B cell (primary cell): ENCODE measurements at places on chromosomes 4 and X. TPM values are rescaled to one million over a fixed set of nuclear protein-coding genes. Genes with fewer than 3 reads are reported as not detected.

DNA sequence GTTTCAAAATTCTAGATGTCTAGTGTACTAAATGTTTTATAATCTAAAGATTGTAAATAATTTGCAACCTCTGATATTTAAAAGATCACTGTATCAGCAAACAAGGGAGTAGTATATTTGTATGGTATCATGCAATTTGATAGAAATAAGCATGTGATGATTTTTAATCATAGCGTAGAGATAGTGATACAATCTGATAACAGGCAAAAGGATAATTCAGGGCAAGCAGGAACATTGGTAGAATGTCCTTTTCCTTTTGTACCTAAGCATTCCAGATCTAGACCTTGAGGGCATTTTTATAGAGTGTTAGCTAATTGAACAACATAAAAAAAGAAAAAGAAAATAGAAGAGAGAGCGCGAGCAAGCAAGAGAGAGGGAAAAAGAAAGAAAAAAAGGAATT is 1.4 kb downstream of the ANK2 start:
- DNase-seq: no peak

DNA sequence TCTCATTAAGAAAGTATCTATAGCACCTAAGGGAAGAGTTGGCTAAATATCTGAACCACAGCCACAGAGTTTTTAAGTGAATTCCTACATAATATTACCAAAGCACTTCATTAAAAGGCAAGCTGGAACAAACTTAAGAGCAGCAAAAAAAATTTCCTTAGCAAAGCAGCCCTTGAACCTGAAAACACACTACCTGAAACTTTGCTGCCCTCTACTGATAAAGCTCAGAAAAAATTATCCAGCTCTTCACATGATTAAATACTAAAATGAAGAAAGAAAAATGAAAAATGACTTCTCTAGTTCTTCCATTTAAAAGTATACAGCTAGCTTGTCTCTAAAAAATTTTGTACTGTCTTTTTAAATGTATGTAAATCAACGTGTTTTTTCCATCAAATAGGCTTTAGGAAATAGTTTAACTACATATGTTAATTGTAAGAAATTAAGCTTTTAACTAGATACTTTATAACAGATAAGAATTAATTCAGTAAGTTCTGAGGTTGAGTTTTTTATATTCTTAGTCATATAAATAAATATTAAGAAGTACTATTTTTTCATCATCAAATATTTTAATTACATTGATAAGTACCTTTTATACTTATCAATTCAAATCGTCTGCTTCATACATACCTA is 156.1 kb downstream of the STPG2 start:
- DNase-seq: no peak

The FOXO4 gene
- total RNA-seq: 41.4 and 48.7 TPM in 2 replicates

The ZMAT1 gene
- 38.4 and 43.6 TPM in 2 replicates for total RNA-seq

The TENM3 gene
- not detected in 2 replicates for total RNA-seq

DNA sequence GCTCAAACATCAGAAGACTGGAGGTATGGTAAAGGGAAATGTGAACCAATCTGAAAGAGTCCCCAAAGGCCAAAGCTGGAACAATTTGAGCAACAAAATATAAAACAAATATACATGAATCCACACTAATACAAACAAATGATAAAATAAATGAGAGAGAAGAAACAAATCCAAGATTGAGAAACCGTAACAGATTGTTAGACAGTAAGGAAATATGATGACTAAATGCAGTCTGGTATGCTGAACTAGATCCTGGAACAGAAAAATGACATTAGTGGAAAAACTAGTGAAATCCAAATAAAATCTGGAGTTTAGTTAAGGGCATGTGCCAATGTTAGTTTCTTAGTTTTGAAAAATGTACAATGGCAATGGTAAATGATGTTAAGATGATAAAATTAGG is 15.9 kb downstream of the PPA2 start:
- DNase-seq: no peak

The ERCC6L gene
- total RNA-seq: 0.34 and 0.36 TPM in 2 replicates

GRCh38 chr4:121758925-121759568 is 5.9 kb downstream of the SMIM43 start:
- no peak for DNase-seq

The IL3RA gene
- 1.6 and 2.8 TPM in 2 replicates for total RNA-seq

The SYTL4 gene
- total RNA-seq: not detected in 2 replicates

GRCh38 chr4:67393007-67393406 is 152.3 kb downstream of the CENPC start:
- DNase-seq: no peak

The TLR3 gene
- total RNA-seq: 0.10 TPM in 1 of 2 replicates, not detected in the other

- no peak for DNase-seq
Observed at GRCh38 chr4:158131027-158131426, 41.8 kb downstream of the GASK1B start.

DNA sequence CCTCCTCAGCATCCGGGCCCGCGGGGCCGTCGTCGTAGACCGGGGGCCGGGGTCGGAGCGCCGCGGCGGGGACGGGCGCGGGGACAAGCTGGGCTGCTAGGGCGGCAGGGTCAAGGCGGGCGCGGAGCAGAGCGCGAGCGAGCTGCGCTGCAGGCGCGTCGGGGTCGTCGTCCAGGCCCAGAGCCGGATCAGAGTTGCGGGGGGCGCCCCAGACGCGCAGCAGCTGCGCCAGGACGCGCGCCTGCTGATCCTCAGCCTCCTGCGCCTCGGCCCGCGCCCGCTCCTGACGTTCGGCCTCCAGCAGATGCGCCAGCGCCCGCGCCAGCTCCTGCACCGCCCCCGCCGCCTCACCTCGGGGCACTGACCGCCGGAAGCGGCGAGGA is 3.5 kb downstream of the PCSK1N start:
- DNase-seq: no peak

- DNase-seq: no peak
Observed at GRCh38 chr4:144614850-144615585, 30.9 kb upstream of the HHIP start.
